ENCODE measurements at places on chromosomes 4 and X.

GRCh38 chr4:101307899-101308298 is 39.4 kb downstream of the PPP3CA start:
- DNase-seq, result no peak

GRCh38 chr4:39729557-39729956 is 31.6 kb downstream of the UBE2K start:
- DNase-seq, result no peak

- DNase-seq, result no peak
Observed at GRCh38 chr4:173119818-173120217, 48.8 kb upstream of the GALNT7 start.

DNA sequence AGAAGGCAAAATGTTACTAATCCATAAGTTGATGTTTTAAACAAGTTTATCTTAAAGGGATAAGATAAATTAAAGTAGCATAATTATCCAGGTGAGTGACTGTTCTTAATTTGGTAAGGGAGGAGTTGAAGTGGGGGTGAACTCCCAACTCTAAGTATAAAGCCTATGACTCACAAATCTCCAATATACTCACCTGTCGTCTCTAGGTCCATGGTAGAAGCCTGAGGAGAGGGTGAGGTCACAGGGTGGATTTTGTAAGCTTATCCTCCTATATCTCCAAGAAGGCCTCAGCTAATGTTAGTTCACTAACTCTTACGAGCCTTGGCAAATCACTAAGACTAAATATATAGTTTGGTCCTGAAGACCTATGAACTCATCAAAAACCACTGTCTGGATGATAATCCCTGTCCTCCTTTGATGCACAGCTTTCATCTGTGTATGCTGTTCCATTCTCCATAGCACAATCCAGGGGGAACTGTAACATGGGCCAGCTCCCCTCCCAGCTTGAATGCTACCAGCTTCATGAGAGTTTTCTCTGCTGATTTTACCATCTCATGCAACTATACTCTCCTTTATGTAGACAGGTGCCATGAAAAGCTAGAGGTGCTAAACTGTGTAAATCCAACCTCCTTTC is 158.7 kb downstream of the BTC start:
- DNase-seq, result no peak

- no peak for DNase-seq
Observed at GRCh38 chr4:135934026-135934425, 1598.3 kb downstream of the PCDH18 start.

GRCh38 chrX:11913001-11913400 is 155.0 kb downstream of the MSL3 start:
- no peak for DNase-seq

Data from fibroblast of skin of left biceps (primary cell).